NCI-H2029 treated with DMSO at 0.1 percent for 48 hours (cell line): ENCODE measurements at places on chromosomes 5 and 9.

GRCh38 chr5:124079062-124079461, 567.1 kb downstream of the CSNK1G3 start:
- DNase-seq = no peak

DNA sequence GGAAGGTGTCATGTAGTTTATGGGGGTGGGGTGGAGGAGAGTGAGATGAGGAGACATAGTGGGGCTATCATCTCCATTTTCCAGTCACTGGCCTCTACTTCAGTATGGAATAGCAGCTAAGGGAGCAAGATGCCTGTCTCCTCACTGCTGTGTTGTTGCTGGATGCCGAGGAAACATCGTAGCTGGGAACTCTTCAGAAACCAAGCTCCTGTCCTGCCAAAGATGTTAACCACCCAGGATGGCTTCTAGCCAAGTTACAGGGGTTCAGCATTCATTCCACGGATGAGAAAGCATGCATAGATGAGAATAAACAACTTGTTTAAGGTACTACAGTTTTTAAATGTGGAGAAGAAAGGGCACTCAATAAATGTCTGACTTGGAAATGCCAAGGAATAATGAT, 226.5 kb downstream of the ASTN2 start:
- no peak for DNase-seq

- no peak for DNase-seq
Observed at GRCh38 chr5:121805911-121806310, 45.8 kb upstream of the FTMT start.

GRCh38 chr9:77170991-77171699, 6.2 kb upstream of the VPS13A start:
- DNase-seq = no peak

GRCh38 chr5:133412661-133413060, 199.7 kb downstream of the FSTL4 start:
- DNase-seq = no peak

- no peak for DNase-seq
Observed at GRCh38 chr9:1962122-1962521, 53.0 kb upstream of the SMARCA2 start.

- no peak for DNase-seq
Observed at GRCh38 chr5:159184236-159184635, 25.1 kb downstream of the RNF145 start.

GRCh38 chr5:66169534-66169933, 25.4 kb downstream of the SREK1 start:
- DNase-seq = peak; percentile 2

DNA sequence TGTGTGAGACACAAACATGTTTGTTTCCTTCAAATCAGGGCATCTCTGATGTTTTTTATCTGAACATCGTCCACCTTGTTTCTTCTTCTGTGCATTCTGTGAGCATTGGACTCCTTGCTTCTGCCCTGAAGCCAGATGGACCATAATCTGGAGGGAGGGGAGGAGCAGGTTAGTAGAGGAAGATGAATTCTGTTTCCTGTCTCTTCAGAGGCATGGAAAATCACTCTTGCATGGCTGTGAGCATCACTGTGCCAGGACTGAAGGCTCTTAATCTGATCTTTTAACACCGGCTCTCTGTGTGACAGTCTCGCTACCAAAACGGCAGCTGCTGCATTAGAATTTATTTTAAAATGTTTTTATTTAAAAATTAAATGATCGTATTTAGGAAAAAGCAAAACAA, 43.3 kb downstream of the TLE4 start:
- no peak for DNase-seq

DNA sequence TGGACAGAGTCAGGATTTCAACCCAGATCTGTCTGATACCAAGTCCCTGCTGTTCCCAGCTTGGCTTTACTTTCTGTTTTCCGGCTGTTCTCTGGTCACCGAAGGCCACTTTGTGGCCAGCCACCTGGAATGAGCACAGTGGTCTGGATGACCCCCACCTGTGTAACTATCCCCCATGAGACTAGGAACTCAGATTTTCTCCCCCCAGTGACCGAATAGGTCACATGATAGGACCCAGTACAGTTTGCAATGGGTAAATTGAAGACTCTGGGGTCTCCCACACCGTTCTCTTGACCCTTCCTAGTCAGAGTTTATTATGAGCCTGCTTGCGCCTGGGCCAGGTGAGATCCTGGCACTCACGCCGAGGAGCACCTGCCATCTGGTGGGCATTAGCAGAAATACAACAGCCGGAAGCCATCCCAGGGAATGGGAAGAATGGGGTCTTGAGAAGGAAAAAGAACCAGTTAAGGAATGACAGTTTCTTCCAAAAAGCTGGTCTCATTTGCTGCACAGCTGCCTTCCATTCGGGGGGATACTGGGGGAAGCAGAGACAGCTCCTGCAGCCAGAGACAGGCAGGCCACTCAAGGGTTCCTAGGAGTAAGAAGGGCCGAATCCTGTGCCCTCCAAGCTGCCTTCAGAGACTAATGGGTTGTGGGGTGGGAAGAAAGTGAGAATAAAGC, 7.1 kb downstream of the PHYHD1 start:
- DNase-seq = peak; percentile 36

DNA sequence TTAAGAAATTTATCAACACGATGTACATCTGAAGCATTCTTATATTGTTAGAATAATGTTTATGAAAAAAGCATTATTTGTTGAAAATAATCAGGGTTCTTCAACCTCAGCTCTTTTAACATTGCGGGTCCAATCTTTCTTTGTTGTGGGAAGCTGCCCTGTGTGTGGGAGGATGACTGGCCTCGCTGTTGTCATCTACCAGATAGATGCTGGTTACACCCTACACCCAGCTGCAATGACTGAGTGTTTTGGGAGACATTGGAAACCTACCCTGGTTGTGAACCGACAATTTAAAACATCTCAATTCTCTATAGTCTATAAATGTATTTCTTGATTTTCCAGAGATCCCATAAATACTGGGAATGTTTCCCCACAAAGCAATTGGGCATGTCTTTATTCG, 794.2 kb upstream of the CDH10 start:
- DNase-seq = no peak

- DNase-seq = no peak
Observed at GRCh38 chr9:23821375-23822181, 4.5 kb downstream of the ELAVL2 start.

GRCh38 chr5:88116396-88116795, 152.2 kb downstream of the TMEM161B start:
- no peak for DNase-seq

DNA sequence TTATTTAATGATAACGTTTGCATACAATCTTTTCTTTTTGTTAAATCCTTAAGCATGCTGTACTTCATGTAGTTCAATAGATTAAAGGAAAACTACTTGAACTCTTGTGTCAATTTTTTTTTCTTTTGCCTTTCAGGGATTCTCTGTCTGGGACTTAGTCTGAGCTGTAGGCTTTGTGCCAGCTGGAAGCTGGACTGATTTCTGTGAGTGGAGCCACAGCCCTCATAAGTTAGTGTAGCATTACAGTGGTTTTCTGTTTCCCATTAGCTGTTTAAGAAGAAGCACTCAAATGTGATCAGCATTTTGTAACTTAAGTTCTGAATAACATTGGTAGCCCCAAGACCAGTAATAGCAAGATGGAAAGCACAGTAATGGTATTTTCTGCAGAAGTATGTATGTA, 330.6 kb upstream of the MEF2C start:
- peak; percentile 3 for DNase-seq

DNA sequence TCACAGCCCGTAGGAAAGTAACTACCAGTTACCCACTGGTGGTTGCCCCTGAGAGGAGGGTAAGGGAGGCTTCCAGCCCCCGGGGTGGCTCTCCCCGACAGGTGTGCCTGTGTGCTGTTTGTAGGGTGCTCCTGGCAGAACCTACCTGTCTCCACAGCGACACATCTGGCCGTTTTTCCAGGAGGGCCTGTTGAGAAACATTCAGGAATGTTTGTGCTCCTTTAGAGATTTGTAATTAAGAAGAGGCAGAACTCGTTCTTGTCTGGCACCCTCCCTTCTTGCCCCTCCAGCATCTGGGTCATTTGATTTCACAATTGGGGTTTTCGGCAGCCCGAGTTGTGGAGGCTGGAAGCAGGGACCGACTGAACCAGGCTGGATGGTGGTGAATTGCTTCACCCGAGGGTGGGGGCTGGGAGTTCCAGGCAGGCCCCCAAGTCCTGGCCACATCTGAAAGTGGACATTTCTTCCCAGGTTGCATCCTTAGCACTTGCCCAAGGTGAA, 74.2 kb downstream of the WWC1 start:
- no peak for DNase-seq

GRCh38 chr5:143662020-143662419, 149.9 kb upstream of the HMHB1 start:
- DNase-seq = no peak

DNA sequence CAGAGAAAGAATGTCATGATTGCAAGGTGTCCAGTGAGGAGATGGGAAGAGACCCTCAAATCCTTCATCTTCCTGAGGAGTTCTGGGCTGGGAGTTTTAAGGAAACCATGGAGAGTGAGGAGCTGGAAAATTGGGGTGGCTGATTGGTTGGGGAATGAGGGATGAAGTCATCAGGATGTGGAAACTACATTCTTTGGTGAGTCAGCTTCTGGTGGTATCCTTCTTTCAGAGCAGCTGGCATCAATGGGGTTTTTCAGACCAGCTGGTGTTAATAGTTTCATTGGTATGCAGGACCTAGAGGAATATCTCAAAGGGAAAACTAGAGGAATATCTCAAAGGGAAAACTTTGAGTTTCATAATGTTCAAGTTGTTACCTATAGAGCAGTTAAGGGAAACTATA, 45.2 kb downstream of the RNF180 start:
- no peak for DNase-seq

- no peak for DNase-seq
Observed at GRCh38 chr9:121974421-121974820, 118.7 kb downstream of the TTLL11 start.
